Cardiac atrium fibroblast (primary cell): ENCODE measurements at places on chromosomes 3 and 15. TPM values are rescaled to one million over a fixed set of nuclear protein-coding genes. Genes with fewer than 3 reads are reported as not detected.

Gene GOLGA8O
- 0.18 and 1.5 TPM in 2 replicates for total RNA-seq

Gene CLEC3B
- total RNA-seq, result 202 and 203 TPM in 2 replicates

Gene PAQR5
- 6.5 and 7.8 TPM in 2 replicates for total RNA-seq

Gene PLA2G4E
- not detected in 2 replicates for total RNA-seq

Gene SAMD7
- total RNA-seq, result not detected in 2 replicates

Gene CLRN1
- total RNA-seq, result not detected in 2 replicates

Gene ACSBG1
- not detected in 2 replicates for total RNA-seq

Gene ACAP2
- total RNA-seq, result 32.7 and 45.1 TPM in 2 replicates

Gene DISP2
- 0.16 and 0.36 TPM in 2 replicates for total RNA-seq

Gene VWA5B2
- total RNA-seq, result not detected in 2 replicates

Gene SEMA3B
- 1.4 and 3.4 TPM in 2 replicates for total RNA-seq

Gene COL6A6
- under 0.01 and 0.18 TPM in 2 replicates for total RNA-seq

Gene COL6A5
- not detected in 2 replicates for total RNA-seq

Gene MUC20
- total RNA-seq, result 1.3 TPM in 1 of 2 replicates, not detected in the other

Gene ACTRT3
- total RNA-seq, result 2.1 and 7.2 TPM in 2 replicates

Gene CFAP100
- total RNA-seq, result not detected in 2 replicates

Gene PTH1R
- total RNA-seq, result 7.5 and 13.5 TPM in 2 replicates

Gene SLC28A2
- total RNA-seq, result not detected in 2 replicates

Gene CHRFAM7A
- under 0.01 TPM in 1 of 2 replicates, not detected in the other for total RNA-seq

Gene CHRNB4
- not detected in 2 replicates for total RNA-seq

Gene SUSD5
- 1.8 and 4.2 TPM in 2 replicates for total RNA-seq

Gene PPP1R14D
- total RNA-seq, result not detected in 2 replicates

Gene RNF7
- total RNA-seq, result 128 and 133 TPM in 2 replicates

Gene LMAN1L
- total RNA-seq, result 0.36 TPM in 1 of 2 replicates, not detected in the other

Gene ZDHHC23
- 1.1 and 2.9 TPM in 2 replicates for total RNA-seq

Gene NOX5
- 0.18 TPM in 1 of 2 replicates, not detected in the other for total RNA-seq

Gene BTLA
- total RNA-seq, result not detected in 2 replicates

Gene VPS13C
- total RNA-seq, result 22.7 and 42.0 TPM in 2 replicates

Gene PRSS50
- total RNA-seq, result not detected in 2 replicates

Gene SETMAR
- 6.7 and 7.0 TPM in 2 replicates for total RNA-seq

Gene SATB1
- 6.0 and 7.9 TPM in 2 replicates for total RNA-seq

Gene GP5
- under 0.01 TPM in 1 of 2 replicates, not detected in the other for total RNA-seq

Gene PLCB2
- 1.1 TPM in 2 replicates for total RNA-seq

Gene C2CD4A
- 0.72 and 7.9 TPM in 2 replicates for total RNA-seq

Gene CHRM5
- total RNA-seq, result not detected in 2 replicates

Gene SCAANT1
- total RNA-seq, result not detected in 2 replicates

Gene AMIGO3
- 4.9 TPM in 1 of 2 replicates, not detected in the other for total RNA-seq

Gene ZIC4
- not detected in 2 replicates for total RNA-seq

Gene TMEM45A
- total RNA-seq, result 174 and 277 TPM in 2 replicates

Gene CLDN16
- total RNA-seq, result not detected in 2 replicates

Gene CACNA2D3
- 3.2 TPM in 2 replicates for total RNA-seq

Gene FGF7
- total RNA-seq, result 3.2 and 13.4 TPM in 2 replicates

Gene BMF
- 0.36 and 0.49 TPM in 2 replicates for total RNA-seq

Gene FETUB
- total RNA-seq, result not detected in 2 replicates
